Activated naive CD4-positive, alpha-beta T cell treated with anti-CD3 and anti-CD28 coated beads, Interleukin-2, amount 10 ng/mL, durations not matched to agents 7 days and 5 days (primary cell): ENCODE measurements at places on chromosomes 6 and 20.

DNA sequence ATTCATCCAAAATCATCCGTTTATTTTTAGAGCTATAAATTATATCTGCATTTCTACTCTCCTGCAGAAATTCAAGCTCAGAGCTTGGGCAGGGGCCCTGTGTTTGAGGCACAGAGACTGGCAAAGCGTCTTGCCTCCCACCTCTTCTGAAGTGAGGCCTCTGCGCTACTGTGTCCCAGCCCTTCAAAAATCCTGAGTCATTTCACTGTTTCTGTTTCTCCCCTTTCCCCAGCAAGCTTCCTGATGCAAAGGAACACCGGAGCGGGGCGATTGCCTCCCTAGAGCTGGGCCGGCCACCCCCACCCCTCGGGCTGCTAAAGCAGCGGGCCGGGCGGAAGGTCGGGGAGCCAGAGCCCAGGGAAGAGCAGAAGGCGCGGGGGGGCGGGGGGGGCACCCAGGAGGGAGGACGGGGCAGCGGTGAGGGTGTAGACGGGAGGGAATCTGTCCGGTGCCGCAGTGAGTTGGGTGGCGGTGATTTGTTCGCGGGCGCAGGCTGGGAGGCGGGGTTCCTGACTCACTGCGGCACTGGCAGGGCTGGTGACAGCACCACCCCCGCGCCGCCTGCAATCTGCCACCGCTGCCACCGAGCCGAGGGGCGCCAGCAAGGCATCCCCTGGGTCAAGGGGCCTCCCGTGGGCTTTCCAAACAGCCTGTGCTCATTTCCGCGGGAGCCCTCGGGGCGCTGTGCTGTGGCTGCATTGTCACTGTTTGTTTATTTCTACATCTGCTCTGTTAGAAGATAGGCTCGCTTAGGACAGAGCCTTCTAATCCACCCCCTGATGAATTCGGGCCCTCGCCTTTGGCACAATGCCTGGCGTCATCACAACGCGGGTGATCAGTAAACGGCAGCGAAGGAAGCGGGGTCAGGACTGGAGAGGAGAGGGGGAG, 46.5 kb upstream of the SNAP25 start:
- DNase-seq = no peak

DNA sequence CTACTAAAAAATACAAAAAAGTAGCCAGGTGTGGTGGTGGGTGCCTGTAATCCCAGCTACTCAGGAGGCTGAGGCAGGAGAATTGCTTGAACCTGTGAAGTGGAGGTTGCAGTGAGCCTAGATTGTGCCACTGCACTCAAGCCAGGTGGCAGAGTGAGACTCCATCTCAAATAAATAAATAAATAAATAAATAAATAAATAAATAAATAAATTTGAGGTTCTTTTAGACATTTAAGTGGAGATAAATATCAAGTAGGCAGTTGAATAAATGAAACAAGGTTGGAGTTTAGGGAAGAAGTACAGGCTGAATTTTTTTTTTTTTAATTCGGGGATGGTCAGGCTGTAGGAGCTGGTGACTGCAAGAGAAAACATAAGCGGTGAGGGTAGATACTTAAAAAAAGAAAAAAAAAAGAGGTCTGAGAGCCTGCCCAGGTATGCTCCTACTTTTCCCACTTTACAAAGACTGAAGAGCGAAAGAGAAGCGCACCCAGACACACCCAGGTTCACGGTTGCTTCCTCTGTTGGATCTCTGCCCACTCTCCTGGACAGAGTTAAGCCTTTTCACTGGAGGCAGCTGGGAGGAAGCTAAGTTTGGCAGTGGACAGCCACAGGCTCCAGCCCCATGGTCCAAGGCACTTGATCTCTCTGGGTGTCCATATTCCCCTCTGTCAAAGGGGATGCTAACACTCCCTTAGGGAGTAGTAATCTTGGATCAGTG, 100.9 kb upstream of the PRDM1 start:
- no peak for DNase-seq

- no peak for DNase-seq
These were observed 91.8 kb downstream of the CHD6 start for GRCh38 chr20:41526327-41526726.

DNA sequence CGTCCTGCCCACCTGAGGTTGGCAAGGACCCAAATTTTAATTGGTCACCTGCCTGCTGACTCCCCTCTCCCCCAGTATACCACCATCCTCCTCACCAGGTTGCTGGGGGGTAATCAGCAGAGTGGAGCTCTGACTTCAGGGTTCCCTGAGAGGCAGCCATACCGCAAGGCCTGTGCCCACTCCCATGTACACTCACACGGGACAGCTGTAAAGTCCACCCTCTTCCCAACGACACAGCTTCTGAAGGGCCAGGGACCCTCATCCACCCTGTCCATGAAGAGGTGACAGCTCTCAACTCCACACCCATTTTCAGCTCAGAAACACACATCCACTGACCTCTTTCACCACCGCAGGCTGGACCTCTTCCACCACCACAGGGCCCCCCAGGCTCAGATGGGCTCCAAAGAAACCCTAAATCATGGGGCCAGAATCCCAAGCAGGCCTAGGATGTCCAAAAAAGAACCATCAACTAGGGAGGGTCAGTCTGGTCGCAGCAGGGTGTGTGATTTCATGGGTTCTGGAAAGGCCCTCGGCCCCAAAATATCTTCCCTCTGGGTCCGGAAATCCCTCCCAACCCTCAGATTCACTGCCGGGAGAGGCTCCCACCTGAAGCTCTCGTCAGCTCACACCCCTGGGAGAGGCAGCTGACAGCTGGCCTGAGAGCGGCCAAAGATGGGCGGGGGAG, 30.0 kb downstream of the TFEB start:
- DNase-seq = no peak

DNA sequence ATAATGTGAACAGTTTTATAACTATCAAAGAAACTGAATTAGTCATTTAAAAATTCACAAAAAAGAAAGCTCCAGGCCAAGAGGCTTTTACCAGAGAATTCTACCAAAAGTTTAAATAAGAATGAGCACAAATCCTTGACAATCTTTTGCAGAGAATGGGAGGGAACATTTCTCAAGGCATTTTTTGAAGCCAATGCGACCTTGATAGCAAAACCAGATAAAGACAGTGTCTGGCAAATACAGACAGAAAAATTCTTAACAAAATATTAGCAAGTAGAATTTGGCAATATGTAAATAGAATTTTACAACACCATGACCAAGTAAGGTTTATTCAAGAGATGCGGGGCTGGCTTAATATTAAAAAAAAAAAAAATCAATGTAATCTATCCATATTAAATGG, 41.7 kb downstream of the RNF24 start:
- DNase-seq = no peak

DNA sequence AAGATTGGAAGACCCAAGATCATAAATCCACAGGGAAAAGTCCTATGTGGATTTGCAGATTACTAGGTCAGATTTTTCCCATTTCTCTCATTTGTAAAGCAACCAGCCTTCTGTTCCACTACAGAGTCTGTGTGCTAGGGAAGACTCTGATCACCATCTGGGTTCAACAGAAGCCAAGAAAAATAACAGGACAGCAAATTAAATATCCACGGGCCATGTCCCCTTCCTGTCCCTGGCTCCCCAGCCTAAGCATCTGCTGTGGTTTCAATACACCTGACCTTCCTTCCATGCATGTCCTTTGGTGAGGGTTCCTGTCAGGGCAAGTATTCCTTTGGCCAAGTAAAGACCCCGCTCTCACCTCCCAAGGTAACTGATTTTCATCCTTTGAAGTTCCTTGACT, 558.8 kb downstream of the KIF16B start:
- no peak for DNase-seq
